ENCODE measurements at places on chromosomes 13 and 19. TPM values are rescaled to one million over a fixed set of nuclear protein-coding genes. Genes with fewer than 3 reads are reported as not detected.

Gene PROSER3
- total RNA-seq = 13.4 TPM

Gene PSG1
- not detected for total RNA-seq

Gene ZNF44
- 3.8 TPM for total RNA-seq

Gene NDUFA7
- total RNA-seq = 63.6 TPM

Gene FAM83E
- total RNA-seq = not detected

Gene CABP5
- total RNA-seq = not detected

Gene LHB
- 0.76 TPM for total RNA-seq

Gene MYBPC2
- not detected for total RNA-seq

Gene GFY
- total RNA-seq = not detected

Gene ATP11A
- total RNA-seq = 53.9 TPM

Gene SSC5D
- total RNA-seq = 34.0 TPM

Gene FBXL3
- 23.3 TPM for total RNA-seq

Gene USHBP1
- total RNA-seq = not detected

Gene PRR19
- 3.9 TPM for total RNA-seq

Gene ZFP36
- total RNA-seq = 15.0 TPM

Gene RNF17
- 0.13 TPM for total RNA-seq

Gene KLF12
- total RNA-seq = 8.2 TPM

Gene SOX1
- not detected for total RNA-seq

Gene PRR20A
- not detected for total RNA-seq

Gene IGFL3
- total RNA-seq = not detected

Gene PEG3
- total RNA-seq = 0.51 TPM

Gene HIPK4
- total RNA-seq = not detected

Gene ZNF444
- 26.1 TPM for total RNA-seq

Gene MCF2L
- total RNA-seq = 24.0 TPM

Gene SPIB
- total RNA-seq = not detected

Gene PDE4C
- not detected for total RNA-seq

Gene C19orf33
- 209 TPM for total RNA-seq

Gene ZNF850
- 2.6 TPM for total RNA-seq

Gene CGB3
- not detected for total RNA-seq

Gene CEACAM19
- total RNA-seq = 3.9 TPM

Gene CD79A
- 0.33 TPM for total RNA-seq

Gene ZNF723
- not detected for total RNA-seq

Gene DOCK6
- 52.5 TPM for total RNA-seq

Gene ANGPTL8
- not detected for total RNA-seq

Gene GJB2
- total RNA-seq = 8.5 TPM
